ENCODE measurements at places on chromosomes 12 and 14.

GRCh38 chr12:124474709-124475108 lies 92.7 kb downstream of the NCOR2 start:
- no peak for DNase-seq

DNA sequence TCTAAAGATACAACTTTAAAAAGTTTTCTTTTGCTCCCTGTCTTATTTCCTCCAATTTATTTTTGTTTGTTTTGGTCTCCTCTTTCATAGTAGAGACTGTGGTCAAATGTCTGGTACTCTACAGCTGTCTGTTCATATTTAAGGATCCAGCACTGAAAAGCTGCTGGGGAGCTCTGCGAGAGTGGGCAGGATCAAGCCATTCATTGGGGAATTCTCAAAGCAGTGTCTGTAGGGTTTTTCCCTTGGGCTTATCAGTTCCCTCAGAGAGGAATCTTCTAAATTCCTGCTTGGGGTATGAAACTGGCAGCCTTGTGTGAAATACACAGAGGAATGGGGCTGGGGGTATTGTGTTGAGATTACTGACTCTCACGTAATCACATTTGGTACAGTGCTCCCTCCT lies 52.3 kb downstream of the FNTB start:
- no peak for DNase-seq

GRCh38 chr14:93079321-93079720 lies 36.4 kb downstream of the ITPK1 start:
- no peak for DNase-seq

DNA sequence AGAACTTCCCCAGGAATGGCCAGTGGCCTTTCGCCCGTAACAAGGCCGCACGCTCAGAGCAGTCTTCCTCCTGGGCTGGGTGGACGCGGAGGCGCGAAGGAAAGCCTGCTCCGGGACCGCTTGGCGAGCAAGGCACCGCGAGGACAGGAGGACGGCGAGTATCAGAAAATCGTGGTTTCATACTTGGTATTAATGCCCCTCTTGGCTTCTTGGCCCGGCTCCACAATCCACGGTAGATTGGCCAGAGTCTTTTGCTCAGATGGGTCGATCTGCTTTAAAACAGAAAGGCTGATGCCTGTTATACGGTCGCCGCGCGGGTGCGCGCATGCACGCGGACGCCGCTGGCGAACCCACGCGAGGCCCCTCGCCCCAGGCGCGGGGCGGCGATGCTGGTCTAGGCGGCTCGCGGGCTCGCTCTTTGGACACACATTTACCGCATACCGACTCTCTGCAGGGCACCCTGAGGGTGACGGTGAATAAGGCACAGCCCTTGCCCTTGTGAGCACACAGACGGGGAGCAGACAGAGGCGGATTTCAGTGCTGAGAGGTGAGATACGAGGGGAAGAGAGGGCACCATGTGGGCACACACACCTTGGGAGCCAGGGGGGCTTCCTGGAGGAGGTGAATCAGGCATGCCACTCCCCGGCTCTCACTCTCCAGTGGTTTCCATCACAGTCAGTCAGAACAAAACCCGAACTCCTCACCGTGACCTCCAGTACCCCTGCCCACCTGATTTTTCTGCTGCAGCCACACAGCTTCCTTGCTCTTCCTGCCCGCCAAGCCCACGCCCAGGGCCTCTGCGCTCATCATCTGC lies 100.7 kb downstream of the APAF1 start:
- DNase-seq, result no peak

DNA sequence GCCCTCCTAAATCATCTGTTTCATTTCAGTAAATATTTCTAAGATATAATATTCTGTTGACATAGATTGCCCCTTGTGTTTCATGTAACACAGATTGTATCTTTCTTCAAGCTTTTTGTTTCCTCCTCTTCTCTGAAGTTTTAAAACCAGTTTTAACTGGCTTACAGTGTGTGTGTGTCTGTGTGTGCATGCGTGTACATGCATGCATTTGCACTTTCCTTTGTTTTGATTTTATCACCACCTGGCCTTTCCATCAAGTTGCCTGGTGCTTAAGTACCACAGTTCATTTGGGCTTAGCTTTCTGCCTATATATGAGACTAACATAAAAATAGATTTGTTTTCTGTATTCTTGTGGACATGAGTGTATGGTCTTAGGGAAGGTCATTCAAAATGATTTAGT lies 31.9 kb downstream of the ETNK1 start:
- no peak for DNase-seq

DNA sequence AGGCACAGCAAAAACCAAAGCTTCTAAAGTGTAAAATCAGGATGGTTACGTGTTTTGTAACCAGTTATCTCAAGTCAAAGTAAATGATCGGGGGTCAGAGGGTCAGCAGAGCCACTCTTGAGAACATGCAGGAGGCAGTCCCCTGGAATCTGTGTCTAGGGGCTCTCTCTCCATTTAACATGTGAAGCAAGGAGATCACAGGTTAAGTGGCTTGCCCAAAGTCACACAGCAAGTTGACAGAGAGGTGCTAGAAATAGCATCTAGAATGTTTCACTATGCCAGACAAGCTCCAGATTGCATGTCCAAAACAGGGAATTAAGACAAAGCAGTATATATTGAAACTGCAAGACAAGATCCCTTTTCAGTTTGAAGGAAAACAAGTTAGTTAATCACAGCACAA lies 33.4 kb downstream of the PPTC7 start:
- no peak for DNase-seq

GRCh38 chr14:23006188-23006534 lies 3.8 kb downstream of the C14orf93 start:
- DNase-seq, result no peak

GRCh38 chr12:124761871-124762270 lies 101.8 kb downstream of the SCARB1 start:
- DNase-seq, result no peak

- no peak for DNase-seq
Measured at GRCh38 chr12:24073170-24073810, 123.8 kb upstream of the SOX5 start.

- DNase-seq, result no peak
Measured at GRCh38 chr12:116731801-116732200, 6.1 kb downstream of the SPRING1 start.

DNA sequence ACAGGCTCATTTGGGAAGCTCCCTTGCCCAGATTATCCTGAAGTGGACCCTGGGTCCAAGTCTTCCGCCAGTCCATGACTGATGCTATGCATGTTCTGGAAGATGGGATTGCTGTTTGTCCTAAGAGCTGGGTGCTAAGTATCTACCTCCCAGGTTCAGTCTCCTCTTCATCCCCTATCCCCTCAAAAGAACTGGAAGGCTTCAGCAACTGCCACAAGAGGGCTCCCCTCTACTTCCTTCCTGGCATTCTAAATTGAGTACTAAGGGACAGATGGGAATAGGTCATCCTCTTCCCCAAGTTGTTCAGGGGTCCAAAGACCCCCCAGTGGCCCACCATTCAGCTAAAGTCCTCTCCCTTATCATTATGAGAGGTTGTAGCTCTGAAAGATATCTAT lies 9.0 kb upstream of the FKBP11 start:
- no peak for DNase-seq

DNA sequence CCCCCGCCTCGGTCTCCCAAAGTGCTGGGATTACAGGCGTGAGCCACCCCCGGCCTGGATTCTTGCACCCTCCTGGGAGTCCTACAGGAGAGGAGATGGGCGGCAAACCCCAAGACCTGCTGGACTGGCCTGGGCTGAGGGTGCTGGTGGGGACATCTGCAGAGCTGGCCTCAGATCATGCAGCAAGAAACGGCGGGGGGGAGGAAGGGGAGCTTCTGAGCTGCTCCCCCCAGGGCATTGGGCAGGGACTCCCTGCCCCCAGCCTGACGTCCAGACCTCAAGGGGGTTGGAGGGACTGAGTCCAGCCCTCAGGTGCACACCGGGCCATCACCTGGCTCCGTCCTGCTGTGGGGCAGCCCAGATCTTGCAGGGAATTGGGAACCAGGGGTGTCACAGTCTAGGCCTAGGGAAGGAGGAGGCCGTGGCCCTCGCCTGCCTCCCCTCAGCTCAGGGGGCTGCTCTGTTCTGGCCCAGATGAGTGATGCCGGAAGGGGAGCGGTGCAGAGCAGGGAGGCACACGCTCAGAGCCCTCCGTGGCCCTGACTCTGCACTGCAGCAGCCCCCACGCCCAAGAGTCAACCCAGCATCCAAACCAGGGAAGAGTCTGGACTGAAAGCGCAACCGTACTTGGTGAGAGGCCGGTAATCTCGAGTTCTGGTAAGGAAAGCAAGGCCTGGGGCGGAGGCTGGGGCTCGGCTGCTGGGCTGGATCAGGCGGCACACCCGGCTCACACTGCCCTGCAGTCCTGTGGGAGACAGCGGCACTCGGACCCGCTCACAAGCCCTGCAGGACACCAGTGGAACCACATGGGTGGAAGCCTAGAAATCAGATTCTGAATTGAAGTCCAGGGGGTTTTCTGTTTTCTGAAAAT lies 8.9 kb upstream of the AMN start:
- no peak for DNase-seq

DNA sequence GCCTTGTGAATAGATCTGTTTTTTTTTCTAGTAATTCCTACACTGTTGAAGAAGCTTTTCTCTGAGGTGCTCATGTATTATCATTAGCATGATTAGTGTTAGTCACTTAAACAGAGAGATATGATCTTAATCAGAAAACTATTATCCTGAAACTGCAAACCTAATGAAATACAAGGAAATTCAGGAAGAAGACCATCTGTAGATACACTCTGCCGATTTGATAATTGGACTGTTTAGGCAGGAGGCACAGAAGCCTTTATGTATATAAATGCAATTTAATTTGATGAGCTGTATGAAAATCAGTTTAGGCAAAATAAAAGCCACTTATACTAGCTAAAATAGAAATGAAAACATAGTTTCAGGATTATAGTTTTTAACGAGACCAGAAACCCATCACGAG lies 23.3 kb downstream of the PDZRN4 start:
- no peak for DNase-seq

DNA sequence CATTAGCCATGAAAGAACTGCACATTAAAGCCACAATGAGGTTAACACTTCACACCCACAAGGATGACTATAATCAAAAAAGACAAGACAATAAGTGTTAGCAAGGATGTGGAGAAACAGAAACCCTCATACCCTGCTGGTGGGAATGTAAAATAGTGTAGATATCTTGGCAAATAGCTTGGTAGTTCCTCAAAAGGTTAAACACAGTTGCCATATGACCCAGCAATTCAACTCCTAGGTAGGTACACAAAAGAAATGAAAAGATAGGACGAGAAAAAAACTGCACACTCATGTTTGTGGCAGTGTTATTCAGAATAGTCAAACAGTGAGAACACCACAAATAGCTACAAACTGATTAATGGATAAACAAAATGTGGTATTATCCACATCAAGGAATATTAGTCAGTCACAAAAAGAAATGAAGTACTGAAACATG lies 93.5 kb downstream of the ATXN2 start:
- no peak for DNase-seq

DNA sequence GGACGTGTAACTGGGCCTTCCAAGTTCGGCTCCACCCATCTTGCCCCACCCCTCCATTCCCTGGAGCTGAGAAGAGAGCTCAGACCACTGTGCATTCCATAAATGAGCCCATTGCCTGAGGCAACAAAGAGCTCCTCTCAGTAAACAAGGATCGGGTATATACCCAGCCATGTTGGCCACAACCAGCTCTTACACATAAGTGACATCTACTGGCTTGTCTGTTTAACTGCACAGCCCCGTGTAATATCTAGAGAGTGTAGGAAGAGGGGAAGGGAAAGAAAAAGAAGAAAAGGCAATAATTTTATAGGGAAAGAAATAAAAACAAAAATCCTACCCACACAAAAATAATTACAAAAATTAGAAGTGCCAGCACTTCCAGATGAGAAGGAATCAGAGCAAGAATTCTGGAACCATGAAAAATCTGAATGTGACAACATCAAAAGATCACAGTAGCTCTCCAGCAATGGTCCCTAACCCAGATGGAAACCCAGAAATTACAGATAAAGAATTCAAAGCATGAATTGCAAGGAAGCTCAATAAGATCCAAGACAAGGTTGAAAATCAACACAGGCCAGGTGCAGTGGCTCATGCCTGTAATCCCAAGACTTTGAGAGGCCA lies 308.1 kb downstream of the RPAP3 start:
- peak; percentile 49 for DNase-seq

DNA sequence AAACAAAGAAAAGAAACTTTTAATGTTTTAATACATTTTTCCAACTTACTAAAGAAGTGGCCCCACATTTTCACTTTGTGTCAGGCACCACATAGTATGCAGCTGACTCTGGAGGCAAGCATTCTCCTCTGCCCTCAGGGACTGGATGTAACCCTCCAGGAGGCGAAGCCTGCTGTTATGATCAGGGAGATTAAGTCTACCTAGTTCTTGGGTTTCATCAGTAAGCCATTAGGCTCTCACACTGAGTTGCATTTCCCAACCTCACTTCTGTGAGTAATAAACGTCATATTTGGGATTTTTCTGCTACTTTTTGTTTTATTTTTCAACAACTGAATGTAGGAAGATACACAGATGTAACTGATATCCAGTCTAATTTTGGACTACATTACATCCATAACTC lies 101.2 kb upstream of the LRFN5 start:
- DNase-seq, result no peak

- no peak for DNase-seq
Measured at GRCh38 chr12:54631551-54631950, 3.1 kb downstream of the LACRT start.

DNA sequence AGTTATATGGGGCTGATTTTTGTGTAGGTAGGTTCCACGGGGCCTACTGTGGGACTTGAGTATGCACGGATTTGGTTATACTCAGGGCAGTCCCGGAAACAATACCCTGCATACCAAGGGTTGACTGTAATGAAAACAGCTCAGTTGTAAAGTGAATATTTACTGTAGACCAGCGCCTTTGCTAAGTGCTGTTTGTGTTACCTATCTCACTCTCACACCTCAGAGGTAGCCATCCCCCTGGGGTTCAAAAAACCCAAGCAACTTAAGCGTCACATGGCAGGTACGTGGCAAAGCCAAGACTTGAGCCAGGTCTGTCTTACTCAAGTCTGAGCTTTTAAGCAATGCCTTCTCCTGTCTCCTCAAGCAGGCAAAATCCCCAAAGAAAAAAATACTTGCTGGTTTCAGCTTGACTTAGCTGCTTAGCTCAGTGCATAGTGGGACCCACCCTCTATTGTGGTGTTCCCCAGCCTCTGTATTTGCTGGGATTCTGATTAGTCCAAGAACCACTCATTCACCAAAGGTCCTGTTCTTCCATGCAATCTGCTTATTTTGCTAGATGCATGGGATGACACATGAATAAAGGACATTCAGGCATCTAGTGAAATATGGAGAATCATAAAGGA lies 34.2 kb upstream of the STRN3 start:
- no peak for DNase-seq

GRCh38 chr12:120853188-120853587 lies 51.0 kb downstream of the SPPL3 start:
- DNase-seq, result no peak

DNA sequence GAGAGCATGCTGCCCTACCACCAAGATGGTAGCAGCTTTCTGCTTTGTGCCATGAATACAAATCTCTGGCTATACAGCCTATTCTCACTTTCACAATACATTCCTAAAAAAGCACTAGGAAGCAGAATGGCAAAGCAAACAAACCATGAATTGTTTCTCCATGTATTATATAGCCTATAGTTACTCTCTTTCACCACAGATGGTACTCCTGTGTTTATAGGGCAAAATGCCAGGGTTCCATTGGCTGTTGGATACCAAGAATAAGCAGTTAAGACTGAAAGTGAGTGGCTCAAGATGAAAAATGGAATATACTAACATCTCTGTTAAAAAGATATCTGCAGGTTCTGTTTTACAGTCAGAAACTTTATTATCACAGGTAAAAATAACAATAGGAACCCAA lies 11.1 kb downstream of the ARF3 start:
- DNase-seq, result no peak
